ENCODE measurements at places on chromosomes 6 and 20. TPM values are rescaled to one million over a fixed set of nuclear protein-coding genes. Genes with fewer than 3 reads are reported as not detected.
A peak's percentile ranks its signal among the peaks of the same experiment; 100 is the strongest.

Gene TOX2
- 1.5 TPM for total RNA-seq

Gene PPP1R3G
- total RNA-seq, result 2.8 TPM

Gene TAGAP
- total RNA-seq, result 2.5 TPM

GRCh38 chr6:106629859-106630163 lies 433 bp downstream of the QRSL1 start:
- DNase-seq, result no peak

- DNase-seq, result no peak
Observed at GRCh38 chr6:85412911-85413430, 36.9 kb upstream of the NT5E start.

DNA sequence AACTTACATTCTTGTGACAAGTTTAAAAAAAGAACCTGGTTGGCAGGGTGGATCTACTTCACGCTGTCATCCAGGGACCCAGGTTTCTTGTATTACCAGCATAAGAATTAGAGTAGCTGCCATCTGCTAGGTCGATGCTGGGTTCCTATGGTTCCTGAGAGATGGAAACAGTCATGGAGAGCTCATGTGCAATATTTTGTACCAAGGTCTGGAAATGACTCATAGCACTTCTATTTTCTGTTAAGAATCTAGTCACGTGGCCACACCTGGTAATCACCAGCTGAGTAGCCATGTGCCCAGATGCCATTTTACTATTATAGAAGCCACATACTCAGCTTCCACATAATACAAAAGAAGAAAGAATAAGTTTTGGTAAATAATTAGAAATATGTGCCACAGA lies 171.3 kb downstream of the CD83 start:
- DNase-seq, result no peak

- DNase-seq, result no peak
Observed at GRCh38 chr6:101146389-101146788, 247.1 kb upstream of the GRIK2 start.

- peak; percentile 81 for DNase-seq
Observed at GRCh38 chr6:168025831-168026710, 28.6 kb downstream of the KIF25 start.

DNA sequence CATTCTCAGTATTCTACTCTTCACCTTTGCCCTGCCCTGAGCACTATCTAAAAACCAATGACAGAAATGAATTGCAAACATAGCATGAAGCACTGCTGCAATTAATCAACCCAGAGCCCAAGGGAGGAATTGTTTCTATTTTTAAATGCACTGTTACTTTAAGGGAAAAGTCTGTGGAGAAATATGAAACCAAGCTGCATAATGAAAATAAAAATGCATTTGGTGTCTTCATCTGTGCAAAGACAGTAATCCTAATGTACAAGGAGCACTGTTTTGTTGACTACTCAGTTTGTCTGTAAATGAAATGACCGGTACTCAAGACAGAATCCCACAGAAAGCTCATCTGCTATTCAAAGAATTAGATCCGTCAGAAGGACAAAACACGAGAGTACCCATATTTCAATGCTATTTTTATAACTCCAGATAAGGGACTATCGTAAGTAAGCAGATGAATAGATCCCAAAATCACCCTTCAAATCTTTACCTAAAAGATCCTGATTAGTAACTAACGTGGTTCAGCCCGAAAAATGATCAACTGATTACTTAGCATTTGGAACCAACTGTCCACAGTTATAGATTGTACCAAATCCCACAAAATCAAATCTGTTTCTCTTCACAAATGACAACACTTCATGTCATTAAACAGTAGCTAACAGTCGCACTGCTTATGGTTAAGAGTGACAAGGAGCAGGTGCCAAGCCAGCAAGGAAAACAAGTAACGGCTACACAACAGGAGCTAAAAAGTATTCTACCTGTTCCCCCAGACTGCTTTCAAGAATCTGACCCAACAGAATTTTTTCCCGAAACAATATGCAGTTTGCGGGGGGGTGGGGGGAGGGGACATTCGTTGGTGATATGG lies 2.4 kb downstream of the KIF13A start:
- DNase-seq, result no peak

GRCh38 chr6:1609648-1610496 lies at the start of gene FOXC1:
TSS of gene FOXC1 (plus strand) at chr6:1609915. CDS start at chr6:1610446, 531 bp downstream.
- DNase-seq, result peak; percentile 97

Data from posterior vena cava (tissue), 2 donors.